ENCODE measurements at places on chromosomes 3 and 15.

DNA sequence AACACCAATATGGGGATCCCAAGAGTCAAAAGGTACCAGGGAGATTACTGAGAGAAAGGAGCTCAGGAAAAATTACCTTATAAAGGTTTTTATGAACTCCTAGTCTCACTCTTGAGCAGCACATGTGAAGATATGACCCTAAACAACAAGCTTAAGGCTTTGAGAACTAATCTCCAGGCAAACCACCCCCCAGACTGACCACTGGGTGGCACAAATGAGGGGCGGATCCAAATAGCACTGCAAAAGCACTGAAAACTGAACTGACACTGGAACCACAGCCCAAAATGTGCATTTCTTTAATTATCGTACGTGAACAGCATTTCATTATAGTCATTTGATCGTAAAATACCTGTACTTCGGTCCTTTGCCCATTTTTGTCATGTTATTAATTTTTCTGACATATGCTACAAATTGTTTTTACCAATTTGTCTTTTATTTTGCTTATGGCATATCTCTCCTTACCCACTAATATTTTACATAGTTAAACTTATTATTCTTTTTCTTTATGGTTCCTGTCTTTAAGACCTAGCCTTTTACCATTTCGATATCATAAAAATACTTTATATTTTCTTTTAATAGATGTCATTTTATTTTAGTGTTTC lies 31.5 kb upstream of the TFDP2 start:
- no peak for DNase-seq

DNA sequence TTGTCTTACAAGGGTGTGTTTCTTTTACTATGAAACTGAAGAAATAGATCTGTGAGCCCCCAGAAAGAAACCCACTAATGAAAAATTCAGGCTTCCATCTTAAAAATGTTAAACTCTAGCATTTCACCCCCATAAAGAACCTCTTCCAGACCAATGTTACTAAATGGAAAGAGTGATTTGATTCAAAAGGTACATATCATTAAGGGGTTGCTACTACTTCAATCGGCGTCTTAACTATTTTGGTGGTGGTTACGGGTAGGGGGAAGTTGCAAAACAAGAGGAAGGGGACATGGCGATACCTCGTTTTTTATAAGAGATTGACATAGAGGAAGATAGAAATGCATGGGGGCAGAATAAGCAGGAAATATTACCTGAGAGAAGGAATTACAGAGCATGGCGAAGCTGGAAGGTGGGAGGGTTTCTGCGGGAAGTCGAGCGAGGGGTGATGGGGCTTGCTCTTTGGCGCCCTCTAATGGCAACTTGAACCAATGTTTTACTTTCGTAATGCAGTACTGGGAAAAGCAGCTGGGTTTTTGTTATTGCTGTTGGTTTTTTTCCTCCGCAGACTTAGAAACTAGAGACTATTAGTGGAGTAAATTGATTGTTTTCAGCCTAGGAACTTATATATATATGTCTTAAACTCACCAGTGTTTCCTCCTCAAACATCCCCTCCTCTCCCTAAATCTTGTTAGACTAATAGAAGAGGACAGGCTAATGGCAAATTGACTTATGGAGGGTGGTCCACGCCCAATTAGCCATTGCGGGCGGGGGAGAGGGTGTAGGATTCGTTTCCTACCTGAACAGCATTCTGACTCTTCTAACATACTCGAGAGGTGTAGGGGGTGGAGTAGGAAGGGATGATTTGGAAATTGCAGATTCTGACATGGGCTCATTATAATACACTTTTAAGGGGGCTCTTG lies 11.3 kb upstream of the SOX2 start:
- DNase-seq = peak; percentile 12

- DNase-seq = no peak
Measured at GRCh38 chr3:127162947-127163645, 29.8 kb upstream of the PRR23E start.

DNA sequence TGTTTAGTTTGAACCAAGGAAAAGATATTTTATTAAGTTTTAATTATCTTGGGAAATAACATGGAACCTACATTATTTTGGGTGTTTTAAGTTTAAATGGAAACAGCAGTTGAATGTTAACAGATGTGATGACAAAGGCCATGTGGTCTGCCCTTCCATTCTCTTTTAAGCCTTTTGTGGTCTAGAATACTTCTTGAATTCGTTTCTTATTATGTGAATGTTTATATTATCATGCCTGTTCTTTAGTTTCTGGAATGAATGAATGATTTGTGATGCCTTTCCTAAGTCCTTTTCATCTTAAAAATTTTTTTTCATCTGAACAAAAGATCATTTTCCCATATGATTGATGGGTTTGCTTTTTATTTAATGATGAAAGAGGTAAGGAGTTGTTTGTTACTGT lies 44.6 kb downstream of the SNRK start:
- DNase-seq = no peak

DNA sequence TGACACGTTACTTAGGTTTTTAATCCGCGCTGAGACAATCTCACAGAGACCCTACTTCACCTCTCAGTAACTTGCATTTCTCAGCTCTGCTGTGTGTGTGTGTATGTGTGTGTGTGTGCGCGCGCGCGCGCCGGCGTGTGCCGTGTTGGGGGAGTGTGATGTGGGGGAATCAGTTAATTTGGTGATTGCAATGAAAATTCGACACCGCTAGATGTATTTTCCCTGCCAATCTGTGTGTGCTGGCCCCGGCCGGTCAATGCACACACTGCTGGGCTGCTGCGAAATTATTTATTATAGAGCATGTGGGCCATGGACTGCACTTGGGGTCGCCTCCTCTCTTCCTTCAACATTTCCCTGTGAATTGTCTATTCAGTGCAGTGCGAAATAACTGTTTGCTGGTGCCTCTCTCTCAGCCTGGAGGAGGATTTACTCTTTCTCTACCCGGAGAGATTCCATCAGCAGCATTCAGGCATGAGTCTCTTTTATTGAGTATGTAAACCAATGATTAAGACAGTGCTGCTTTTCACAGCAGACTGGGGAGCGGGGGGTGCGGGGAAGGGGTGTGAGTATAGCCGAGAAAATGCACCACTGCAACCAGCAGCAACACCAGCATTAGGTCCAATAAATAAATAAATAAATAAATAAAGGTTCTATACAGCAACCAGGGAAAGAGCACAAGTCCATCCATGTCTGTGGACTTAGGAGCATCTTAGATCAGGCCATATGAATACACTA lies 2.9 kb downstream of the CADM2 start:
- DNase-seq = no peak

- DNase-seq = no peak
Measured at GRCh38 chr3:54755756-54756155, 172.1 kb downstream of the LRTM1 start.

DNA sequence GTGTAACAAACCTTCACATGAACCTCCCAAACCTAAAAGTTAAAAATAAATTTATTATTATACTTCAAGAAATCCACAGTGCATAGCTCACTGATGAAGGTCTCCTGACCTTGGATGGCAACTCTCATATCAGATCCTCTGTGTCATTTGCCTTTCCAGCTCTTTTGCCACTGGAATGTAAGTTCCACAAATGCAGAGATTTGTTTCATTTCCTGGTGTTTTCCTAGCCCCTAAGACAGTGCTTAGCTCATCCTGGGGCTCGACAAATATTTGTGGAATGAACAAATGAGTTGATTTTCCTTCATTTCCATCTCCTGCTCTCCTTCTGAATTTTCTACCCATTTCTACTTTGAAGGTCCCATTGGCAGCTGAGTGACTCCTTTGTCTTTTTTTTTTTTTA lies 56.0 kb downstream of the FRMD4B start:
- no peak for DNase-seq

- peak; percentile 57 for DNase-seq
Measured at GRCh38 chr15:40999190-40999589, 45.9 kb downstream of the CHAC1 start.

GRCh38 chr15:24954783-24955530 lies at the start of the genes SNRPN and SNURF:
TSS of gene SNRPN (plus strand) at chr15:24954987. CDS start at chr15:24974454, 19,467 bp downstream.
TSS of gene SNURF (plus strand) at chr15:24954987. CDS start at chr15:24955049, 62 bp downstream.
- peak; percentile 19 for DNase-seq

- peak; percentile 92 for DNase-seq
Measured at GRCh38 chr15:63041974-63042876, at the start of gene TPM1. TSS of gene TPM1 (plus strand) at chr15:63042747. CDS start at chr15:63042830, 83 bp downstream.

DNA sequence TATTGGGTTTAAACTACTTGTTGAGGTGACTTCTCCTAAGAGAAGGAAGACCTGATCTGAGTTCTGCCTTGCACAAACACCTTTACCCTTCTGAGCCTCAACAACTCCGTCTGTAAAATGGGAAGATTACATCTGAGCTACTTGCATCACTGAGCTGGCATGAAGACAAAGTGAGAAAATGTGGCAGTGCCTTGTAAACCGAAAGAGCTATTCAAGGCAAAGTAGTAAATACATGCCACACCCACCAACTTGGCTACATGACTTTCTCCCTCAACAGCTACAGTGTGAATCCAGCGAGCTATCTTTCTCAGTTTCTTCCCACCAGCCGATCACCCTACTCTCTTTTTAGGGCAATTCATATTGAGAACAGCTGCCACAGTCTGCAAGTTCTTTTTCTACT lies 148.3 kb downstream of the FOXB1 start:
- DNase-seq = no peak

DNA sequence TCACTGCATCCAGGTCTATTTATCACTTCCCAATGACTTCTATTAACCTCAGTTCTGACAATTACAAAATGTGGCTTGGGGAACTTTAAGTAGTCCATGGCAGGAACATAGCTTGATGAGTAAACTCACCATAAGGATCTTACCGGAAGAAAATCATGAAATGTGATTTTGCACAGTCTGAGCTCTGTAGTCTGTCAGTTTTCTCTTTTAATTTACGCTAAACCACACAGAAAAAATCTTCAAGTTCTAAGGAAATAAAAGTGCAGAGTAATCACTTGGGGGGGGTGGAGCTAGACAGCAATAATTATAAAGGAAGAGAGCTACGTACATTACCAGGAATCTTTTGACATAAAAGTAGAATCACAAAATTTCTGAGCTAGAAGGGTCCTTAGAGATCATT lies 9.2 kb downstream of the TBC1D5 start:
- DNase-seq = no peak

DNA sequence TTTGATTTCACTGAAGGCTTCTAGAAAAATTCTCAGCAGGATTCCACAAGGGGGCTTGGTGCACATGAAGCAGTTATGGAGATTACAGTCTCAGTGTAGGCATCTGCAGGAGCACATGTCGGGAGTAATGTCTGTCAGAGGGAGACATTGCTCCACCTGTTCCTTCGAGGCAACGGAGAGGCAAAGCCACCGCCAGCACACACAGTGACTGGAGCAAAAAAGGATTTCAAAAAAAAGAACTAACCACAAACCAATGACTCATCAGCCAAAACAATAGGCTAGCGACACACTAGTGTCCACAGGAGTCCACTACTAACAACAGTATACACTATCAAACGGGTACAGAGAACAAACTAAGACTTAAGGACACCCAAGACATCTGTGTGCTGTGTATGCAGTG lies 68.9 kb downstream of the NPTN start:
- no peak for DNase-seq

DNA sequence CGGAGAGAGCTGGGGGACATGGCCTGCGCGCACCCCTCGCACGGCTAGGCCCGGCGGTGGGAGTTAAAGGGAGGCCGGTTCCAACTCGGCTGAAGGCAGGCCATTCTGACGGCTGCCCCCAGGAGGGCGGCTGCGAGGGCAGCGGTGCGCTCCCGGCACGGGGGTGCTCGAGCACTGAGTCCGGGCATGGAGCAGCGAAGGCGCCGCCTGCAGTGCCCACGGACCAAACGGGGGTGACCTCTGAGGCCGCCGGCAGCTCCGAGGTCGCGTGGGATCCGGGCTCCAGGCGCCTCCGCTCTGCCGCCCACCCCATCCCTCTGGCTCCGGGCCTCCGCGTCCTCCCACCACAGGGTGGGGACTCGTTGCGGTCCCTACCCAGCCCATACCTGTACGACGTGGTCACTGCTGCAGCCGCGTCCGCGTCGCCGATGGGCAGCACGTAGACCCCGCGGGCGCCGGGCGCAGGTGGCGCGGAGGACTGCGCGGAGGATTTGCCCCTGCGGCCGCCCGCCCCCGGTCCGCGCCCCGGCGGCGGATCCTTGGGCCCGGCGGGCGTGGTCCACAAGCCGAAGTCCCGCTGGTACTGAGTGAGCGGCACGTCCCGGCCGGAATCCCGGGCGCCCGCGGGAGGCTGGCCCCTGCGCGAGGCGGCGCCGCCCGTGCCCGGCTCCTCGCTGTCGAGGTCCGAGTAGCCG lies 469 bp downstream of the MAP6D1 start:
- DNase-seq = peak; percentile 13

DNA sequence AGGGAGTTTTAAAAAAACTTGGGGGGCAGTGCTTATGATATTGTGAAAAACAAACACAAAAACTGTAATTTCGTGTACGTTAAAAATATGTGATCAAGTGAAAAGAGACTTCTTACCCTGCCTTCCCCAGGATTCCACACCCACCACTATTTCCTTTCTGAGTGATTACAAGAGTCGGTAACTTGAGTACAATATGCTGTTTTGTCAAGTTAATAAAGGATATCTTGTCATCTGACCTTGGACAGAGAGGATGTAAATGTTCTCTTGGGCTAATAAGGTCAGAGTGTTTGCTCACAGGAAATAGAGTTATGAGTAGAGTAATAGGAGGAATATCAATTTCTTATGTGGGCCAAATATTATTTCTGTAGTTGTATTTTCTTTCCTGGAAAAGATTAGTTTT lies 68.1 kb downstream of the NOX5 start:
- DNase-seq = no peak

- no peak for DNase-seq
Measured at GRCh38 chr15:62505762-62506161, 340.7 kb upstream of the C2CD4B start.

- DNase-seq = peak; percentile 77
Measured at GRCh38 chr3:120496278-120497002, 45.6 kb upstream of the FSTL1 start.

DNA sequence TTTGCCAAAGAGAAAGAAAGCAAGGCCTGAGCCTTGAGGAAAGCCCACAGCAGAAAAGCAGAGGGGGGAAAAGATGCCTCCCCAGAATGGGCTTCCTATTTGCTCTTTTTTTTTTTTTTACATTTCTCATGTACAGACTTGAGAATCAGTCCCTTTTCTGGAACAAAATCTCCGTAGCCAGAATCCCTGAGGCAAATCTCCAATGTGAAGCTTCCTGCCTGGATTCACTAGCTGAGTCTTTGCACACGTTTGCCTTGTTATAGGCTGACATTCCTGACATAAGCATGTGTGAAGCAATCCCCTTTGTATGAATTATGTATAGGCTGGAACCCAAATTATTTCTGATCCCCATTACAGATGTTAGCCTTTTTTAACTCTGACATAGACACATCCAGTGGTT lies 52.2 kb upstream of the ACTL6A start:
- DNase-seq = no peak

DNA sequence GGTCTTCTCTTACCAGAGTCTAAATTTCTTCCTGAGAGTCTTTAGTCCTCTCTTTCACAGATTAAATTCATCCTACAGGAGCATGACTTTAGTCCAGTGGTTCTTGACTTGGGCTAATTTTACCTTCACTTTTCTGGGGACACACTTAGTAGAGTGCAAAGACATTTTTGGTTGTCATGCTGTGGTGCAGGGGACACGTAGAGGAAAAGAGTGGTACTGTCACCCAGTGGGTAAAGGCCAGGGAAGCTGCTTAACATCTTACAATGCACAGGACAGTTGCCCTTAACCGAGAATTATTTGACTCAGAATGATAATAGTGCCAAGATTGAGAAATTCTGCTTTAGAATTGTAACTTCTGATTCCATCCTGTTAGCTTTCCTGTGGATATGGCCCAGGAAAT lies 772.5 kb upstream of the GRM7 start:
- DNase-seq = no peak

- peak; percentile 34 for DNase-seq
Measured at GRCh38 chr3:69425249-69425648, 39.4 kb upstream of the FRMD4B start.

All from amniotic stem cell (primary cell).